ENCODE measurements at places on chromosomes 12 and 14.
A peak's percentile ranks its signal among the peaks of the same experiment; 100 is the strongest.

- DNase-seq: no peak
These were observed 296.8 kb downstream of the SYT1 start for GRCh38 chr12:79161249-79161934.

DNA sequence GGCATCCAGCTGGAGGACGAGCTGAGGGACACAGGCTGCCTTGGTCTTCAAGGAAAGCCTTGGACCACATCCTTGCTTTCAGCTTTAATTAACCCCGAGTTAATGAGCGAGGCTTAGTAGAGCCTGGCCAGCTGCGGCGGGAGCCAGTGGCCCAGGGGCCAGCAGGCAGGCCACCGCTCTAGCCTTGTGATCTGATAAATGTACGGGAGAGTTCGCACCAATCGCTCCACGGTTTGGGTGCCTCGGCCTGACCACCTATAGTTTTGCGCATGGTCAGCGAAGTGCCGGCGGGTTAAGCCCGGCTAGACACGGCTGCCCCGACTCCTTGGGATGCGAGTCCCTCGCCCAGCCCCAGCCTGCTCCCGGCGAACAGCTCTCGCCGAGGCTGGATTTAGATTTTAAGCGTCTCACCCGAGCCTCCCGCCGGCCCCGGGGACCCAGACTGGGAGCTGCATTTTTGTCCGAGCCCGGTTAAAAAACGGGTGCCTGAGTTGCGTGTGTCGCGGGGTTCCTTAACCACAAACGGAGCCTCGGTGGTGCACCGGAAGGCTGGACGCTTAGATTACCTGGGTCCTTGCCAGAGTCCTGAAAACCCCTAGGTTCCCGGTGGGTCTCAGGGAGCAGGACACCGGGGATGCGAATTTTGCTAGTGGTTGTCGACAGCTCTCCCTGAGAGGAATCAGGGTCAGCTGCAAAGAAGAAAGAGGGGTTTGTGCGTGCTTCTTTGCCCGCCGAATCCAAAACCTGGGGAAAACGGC is 2.9 kb upstream of the HOXC12 start:
- DNase-seq: no peak

DNA sequence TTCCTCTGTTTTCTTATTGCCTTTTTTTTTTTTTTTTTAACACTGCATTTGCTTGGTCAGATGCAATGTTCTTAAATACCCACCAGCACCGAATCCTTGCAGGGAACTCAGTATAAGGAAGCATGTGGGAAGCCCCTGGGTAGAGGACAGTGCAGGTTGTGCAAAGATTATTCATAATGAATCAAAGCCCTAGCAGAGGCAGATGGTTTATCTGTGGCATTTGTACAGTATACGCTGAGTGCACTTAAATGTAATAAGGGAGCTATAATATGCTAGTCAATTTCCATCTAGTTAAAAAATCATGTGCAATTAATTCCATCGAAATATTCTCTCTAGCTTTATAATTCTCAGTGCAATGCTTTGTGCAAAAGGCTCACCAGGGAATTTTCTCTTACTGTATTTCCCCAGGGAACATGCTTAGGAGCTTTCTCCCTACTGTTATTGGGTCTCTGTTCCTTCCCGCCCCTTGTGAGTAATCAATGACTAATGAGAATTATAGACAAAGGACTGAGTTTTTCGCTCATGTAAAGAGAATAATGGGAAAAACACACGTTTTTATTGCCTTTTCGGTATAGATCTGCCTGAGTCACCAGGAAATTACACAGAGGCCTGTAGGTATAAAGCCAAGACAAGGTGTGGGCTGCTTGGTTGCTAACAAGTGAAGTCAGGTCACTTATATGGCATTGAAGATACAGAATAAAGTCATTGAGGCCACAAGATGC is 1214.3 kb upstream of the TMEM132C start:
- DNase-seq: no peak

DNA sequence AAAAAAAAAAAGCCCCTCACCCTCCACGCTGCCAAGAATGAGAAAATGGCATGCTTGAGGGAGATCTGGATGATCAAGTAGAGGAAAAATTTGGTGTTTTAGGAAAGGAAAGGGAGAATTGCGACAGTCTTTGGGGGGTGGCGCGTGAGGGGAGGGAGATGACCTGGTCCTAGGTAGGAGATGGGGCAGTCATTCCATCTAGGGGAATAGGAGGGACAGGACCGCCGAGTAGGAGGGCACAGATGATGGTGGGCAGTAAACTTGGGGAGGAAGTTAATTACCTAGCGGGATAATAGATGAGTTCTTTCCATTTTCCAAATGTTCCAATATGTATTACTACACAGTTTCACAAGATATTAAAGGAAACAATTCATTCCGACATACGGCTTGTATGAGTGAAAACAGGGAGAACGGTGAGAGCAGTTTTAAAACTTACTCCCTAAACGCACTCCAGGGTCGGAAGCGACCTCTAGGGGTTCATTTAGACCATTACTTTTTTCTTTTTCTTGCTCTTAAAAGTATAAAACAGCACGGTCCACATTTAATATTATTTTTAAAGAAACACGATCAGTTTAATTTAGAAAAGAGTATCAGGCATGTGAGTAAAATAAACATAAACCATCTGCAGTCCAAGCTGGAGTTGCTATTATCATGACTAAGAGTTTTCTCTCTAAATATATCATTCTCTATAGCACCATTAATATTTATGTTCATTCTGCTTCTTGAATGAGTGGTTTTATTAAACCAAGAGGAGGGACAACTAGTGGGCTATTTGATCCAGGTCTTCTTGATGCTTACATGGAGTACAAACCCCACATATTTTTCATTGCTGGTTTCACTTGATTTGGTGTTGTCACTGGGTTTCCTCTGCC is 3.0 kb upstream of the FNTB start:
- peak; percentile 24 for DNase-seq

DNA sequence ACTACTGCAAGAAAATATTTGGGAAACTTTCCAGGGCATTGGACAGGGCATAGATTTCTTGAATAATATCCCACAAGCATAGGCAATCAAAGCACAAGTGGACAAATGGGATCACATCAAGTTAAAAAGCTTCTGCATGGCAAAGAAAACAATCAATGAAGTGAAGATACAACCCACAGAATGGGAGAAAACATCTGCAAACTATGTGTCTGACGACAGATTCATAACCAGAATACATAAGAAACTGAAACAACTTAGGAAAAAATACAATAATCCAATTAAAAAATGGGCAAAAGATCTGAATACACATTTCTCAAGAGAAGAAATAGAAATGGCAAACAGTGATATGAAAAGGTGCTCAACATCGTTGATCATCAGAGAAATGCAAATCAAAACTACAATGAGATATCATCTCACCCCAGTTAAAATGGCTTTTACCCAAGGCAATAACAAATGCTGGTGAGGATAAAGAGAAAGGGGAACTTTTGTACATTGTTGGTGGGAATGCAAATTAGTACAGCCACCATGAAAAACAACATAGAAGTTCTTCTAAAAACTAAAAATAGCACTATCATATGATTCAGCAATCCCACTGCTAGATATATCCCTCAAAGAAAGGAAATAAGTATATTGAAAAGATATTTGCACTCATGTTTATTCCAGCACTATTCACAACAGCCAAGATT is 33.8 kb upstream of the ATP2B1 start:
- no peak for DNase-seq

GRCh38 chr14:77593501-77593961 is 22.9 kb downstream of the SPTLC2 start:
- no peak for DNase-seq

DNA sequence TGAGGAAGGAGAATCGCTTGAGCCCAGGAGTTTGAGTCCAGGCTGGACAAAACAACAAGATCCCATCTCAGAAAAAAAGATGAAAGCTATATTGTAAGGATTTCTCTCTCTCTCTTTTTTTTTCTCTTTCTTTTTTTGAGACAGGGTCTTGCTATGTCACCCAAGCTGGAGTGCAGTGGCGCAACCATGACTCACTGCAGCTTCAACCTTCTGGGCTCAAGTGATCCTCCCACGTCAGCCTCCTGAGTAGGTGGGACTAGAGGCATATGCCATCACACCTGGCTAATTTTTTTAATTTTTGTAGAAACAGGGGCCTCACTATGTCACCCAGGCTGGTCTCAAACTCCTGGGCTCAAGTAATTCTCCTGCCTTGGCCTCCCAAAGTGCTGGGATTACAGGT is 5.8 kb upstream of the MRPL42 start:
- no peak for DNase-seq

- DNase-seq: peak; percentile 77
These were observed at the start of gene CFAP73 for GRCh38 chr12:113149361-113150150. Gene CFAP73 (plus strand): TSS chr12:113149724. CDS start chr12:113149858, 134 bp downstream.

DNA sequence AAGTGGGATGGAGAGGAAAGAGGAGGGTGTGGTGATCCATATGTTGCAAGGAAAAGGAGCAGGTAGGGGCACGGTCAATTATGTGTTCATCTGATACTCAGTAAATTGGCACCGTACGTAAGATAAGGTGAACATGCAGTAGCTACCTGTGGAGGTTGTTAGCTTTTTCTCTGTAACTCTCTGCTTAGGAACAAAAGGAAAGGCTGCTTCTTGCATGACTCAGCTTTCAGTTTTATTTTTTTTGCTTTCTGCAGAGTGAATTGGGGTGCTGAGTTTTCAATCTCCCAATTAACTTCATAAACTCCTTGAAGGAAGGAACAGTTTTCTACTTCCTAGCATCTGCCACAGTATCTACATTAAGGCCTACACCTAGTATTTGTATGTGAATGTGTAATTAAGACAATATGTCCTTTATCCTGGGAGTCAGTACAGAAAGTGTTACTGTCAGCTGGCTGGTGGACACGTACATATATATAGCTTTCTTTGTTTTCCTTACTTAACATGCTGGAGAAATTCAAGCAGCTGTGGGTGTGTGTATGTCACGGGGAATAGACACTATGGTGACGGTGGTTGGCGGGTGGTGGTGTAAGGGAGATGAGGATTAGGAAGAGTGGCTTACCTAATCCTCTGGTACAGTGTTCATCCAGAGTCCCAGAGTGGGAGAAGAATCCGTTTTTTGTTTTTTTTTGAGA is 40.1 kb upstream of the WNK1 start:
- no peak for DNase-seq

DNA sequence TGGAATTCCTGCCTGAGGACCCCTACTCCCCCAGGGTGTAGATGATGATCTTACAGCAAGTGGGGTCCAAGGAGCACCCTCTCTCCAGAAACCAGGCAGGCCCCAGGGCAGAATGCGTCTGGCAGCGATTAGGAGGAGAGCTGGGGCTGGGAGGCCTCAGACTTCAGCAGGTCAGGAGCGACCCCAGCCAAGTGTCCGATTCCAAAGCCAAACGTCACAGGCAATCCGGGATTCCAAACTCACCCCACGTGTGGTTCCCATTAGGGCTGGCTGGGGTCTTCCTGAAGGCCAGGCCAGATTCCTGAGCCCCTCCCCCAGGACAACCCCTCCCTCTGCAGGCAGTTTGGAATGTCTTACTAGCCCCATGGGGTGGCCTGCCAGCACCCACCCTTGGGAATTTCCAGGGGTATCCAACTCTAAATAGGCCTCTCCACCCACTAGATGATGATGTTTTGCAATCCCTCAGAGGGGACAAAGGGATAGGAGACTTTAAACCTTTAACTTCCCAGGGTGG is 17.3 kb upstream of the FIGNL2 start:
- peak; percentile 30 for DNase-seq

DNA sequence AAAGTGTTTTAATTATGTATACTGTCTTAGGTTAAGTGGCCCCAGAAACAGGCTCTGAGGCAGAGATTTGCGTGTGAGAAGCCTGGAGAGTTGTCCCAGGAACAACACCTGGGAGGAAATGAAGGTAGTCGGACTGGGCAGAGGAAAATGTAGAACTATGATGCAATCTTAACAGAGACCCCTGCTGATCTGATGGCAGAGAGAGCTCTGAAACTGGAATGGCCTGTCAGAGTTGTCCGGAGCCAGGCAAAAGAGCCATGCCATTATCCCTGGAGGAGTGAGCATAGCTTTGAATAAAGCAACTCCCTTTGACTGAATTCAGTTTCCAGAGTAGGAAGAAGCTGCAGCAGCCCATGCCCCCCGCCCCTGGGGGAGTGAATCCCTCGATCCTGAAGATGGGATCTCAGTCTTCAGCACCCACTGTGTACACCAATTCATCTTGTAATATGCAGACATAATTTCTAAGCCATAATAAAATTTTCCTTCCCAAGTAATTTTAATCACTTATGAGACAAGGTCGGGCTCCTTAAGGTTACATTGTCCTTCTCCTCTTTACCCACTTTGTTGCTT is 264.8 kb downstream of the PDZRN4 start:
- no peak for DNase-seq

- peak; percentile 91 for DNase-seq
These were observed 466 bp downstream of the KICS2 start for GRCh38 chr12:64221651-64222008.

DNA sequence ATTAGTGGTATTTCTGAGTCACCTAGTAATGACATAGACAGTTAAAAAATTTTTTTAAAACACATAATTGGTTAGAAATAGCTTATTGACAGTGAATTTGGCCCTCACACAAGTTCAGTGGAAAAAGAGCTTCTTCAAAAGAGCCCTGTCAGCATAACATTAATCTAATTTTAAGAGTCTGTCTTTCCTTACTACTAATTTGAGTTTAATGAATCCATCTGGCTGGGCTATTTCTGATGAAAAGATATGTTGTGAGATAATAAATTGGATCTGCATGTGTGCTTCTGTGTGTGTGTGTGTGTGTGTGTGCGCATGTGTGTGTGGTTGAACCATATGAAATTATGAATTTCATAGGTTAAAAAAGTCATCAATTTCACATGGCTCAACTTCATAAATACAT is 1045.2 kb downstream of the FLRT2 start:
- no peak for DNase-seq

DNA sequence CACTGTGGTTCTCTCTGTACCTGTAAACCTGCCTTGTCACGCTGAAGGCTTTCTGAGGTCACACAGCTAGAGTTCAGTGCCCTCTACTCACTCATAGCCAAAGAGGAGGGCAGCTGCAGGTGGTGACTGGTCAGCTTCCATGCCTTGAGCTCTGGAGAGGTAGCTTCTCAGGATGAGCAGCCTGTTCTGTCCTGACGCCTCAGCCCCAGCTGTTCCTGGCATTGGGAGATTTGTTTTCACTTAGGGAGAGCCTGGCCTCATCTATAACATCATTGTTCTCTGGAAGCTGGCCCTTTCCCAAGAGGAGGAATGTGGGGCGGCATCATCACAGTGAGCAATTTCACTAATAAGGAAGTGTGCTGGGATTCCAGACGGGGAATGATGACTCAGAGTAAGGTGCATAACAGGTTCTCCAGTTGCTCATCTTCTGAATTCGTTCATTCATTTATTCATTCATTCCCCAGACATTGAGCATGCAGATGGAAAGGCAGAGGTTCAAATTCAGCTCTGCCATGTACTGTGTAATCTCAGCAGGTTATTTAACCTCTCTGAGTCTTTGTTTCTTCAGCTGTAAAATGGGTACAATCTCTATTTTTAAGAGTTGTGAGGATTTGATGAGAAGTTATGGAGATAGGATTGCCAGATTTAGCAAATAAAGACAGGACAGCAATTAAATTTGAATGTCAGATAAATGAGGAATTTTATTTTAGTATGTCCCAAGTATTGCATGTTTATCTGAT is 255.8 kb upstream of the CRY1 start:
- DNase-seq: no peak

DNA sequence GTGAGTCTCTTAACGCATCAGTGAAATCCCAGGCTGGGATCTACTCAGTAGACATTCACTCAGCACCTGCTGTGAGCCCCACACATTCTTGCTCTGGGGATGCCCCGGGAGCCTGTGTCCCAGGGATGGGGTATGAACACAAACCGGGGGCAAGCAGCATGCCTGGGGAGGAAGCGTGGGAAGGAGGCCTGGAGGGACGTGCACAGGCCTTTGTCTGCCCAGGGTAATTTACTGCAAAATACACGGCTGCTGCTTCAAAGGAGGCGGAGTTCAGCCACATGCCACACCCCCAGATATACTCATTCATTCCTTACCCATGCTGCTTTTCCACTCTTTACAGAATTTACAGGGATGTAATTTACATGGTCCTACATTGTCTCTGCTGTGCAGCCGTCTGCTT is 187.8 kb downstream of the ADGRD1 start:
- DNase-seq: no peak

All from pancreas (tissue), 10 donors.